Left hindlimb (tissue), 1 donor: ENCODE measurements at places on chromosomes 5 and 9.

GRCh38 chr9:126642010-126642744 lies 28.4 kb downstream of the LMX1B start:
- DNase-seq = no peak

DNA sequence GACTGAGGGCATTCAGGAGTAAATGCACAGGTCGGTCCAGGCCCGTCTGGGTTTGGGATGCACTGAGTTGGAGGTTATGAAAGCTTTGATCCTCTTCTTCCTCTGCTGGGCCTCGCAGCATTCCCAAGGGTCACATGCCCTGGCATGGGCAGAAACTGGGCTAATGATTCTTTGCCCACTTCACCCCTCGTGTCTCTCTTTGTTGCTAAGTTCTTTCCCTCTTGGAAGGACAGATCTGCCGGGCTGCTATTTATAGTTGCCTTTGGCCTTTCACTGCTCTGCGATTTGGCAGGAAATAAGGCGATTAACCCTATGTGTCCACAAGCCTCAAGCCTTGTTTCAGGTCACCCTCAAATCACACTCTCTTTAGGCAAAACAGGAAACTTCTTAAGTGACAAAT lies 66.9 kb downstream of the ENTREP1 start:
- no peak for DNase-seq

DNA sequence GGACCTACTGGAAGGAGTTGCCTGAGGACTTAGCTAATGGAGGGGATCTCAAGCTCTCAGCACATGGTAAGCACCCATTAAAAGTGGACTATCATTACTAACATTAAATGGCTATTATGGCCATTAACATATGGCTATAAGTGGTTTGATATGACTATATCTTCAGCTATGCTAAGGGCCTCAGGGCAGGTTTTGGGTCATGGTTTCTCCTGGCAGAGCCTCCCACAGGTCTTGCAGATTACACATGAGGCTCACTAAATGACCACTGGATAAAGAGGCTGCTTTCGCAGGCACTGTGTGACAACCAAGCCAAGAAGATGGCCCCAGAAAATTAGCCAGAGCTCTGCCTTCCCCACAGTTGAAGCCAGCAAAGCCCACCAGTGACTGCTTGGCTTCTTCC lies 15.4 kb downstream of the CCNJL start:
- DNase-seq = no peak

DNA sequence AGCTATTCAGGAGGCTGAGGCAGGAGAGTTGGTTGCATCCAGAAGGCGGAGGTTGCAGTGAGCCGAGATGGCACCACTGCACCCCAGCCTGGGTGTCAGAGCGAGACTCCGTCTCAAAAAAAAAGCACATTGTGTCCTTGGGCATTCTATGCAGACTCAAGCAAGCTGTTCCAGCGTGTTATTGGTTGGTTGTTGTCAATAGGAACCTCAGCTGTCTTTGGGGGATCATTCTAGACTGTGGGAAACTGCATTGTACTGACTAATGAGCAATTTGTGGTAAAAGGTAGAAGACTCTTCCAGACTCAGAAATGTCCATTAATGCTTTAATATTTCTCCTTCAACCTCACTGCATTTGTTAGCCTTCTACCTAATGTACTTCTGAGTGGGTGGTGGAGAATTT lies 379.5 kb upstream of the GRAMD2B start:
- no peak for DNase-seq

GRCh38 chr5:139390639-139391569 lies 1.2 kb upstream of the MZB1 start:
- no peak for DNase-seq

- no peak for DNase-seq
Measured at GRCh38 chr5:17167171-17167891, 50.1 kb upstream of the BASP1 start.

GRCh38 chr9:116812231-116813030 lies 125.3 kb downstream of the TRIM32 start:
- DNase-seq = no peak

GRCh38 chr5:150044329-150044681 lies 42.0 kb downstream of the CSF1R start:
- no peak for DNase-seq

- DNase-seq = no peak
Measured at GRCh38 chr9:133584559-133585476, 24.4 kb downstream of the FAM163B start.

- no peak for DNase-seq
Measured at GRCh38 chr9:105959531-105959930, 265.2 kb downstream of the TMEM38B start.

DNA sequence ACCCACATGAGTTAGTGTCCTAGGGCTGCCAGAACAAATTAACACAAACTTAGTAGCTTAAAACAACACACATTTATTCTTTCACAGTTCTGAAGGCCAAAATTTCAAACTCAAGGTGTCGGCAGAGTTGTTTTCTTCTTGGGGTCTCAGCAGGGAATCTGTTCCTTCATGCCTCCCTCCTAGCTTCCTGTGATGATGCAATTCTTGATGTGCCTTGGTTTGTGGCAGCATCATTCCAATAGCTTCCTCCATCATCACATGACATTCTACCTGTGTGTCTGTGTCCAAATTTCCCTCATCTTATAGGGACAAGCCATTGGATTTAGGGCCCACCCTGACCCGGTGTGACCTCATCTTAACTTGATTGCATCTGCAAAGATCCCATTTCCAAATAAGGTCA lies 12.2 kb upstream of the SLC25A48 start:
- no peak for DNase-seq

DNA sequence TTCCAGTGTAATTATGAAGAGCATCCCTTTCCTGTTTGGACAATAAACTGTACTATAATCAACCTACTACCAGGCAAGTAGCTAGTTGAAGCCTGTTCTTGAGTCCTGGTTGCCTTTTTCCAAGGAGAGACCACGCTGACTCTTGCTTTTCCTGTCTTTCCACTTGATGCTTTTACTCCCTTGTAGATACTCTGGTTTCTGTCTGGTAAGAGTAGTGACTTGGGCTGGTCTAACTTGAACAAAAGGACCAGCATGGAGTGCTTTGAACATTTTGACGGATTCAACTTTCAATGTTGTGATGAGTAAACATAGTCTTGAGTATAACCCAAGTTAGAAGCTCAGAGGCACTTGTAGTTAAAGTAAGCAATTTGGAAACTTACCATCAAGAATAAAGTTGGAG lies 464.3 kb downstream of the GADD45G start:
- no peak for DNase-seq

- DNase-seq = no peak
Measured at GRCh38 chr5:173972607-173972924, 16.4 kb upstream of the C5orf47 start.

DNA sequence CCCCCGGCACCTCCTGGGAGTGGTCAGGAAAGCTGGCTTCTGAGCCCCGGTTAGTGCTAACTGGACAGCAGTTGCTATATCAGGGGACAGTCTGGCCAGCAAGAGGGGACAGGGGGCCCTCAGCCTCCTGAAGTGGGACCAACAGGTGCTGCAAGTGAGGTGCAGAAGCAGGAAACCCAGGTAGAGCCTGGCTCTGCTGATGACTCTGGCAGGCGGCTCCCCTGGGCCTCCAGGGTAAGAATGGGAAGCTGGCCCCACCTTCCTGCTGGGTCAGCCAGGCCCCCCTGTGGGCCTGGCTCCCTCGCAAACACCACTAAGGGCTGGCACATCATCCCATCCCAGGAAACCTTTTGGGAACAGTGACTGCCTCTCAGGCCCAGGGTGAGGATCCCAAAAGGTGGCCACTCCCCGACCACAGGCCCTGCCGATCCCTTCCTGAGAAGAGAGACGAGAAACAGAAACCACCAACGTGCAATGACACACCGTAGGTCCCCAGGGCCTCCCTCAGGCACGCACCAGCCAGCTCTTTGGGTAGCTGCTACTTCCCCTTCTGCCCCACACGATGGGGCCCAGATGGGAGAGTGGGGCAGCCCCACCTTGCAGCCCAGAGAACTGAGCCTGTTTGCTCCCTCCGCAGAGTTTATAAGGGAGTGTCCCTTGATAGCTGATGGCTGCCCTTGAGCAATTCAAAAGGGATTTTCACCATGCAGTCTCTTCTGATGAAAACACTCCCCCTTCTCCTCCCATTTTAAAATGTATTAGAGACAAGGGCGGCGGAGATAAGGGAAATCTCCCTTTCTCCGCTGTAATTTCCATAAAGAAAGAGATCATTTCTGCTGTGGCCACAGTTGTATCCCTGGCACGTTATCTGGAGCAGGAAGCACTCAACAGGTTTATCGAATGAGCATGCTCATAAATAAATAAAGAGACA lies 76.8 kb downstream of the STK10 start:
- DNase-seq = peak; percentile 64

GRCh38 chr5:107884871-107885270 lies 214.1 kb upstream of the EFNA5 start:
- no peak for DNase-seq

- no peak for DNase-seq
Measured at GRCh38 chr9:9054354-9054992, 1254.9 kb upstream of the DMAC1 start.

GRCh38 chr9:114034661-114035062 lies 43.4 kb downstream of the AMBP start:
- no peak for DNase-seq

DNA sequence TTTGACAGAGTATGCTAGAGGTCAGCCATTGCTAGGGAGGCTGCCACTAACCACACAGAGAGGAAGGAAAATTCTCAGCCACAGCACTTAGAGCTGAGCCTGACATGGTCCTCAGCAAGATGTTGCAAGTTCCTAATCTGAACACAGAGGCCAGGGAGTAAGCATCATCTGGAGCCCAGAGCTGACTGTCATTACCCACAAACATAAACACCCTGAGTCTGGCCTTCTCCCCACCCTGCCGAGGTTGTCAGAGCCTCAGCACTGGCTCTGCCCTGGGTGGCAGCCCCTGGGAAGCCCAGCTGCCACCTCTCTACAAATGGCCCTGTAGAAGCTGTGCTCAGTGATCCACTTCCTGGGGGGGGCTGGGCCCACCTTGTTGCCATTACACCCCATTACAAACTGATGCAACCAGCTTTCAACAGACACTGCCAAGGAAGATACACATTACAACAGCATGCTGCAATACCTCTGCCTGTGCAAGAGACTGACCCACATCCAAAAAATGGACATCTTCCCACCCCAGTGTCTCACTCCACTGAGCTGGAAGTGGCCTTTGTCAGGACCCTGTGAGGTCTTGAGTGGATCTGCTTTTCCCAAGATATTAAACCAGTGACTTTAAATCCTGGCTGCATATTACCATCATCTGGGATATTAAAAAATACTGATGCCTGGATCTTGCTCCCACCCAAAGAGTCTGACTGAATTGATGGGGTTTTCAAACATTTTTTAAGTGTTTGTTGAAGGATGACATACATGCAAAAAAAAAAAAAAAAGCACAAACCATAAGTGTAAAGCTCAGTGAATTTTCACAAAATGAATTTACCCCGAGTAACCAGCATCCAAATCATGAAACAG lies 33.0 kb downstream of the IRF1 start:
- DNase-seq = peak; percentile 36

DNA sequence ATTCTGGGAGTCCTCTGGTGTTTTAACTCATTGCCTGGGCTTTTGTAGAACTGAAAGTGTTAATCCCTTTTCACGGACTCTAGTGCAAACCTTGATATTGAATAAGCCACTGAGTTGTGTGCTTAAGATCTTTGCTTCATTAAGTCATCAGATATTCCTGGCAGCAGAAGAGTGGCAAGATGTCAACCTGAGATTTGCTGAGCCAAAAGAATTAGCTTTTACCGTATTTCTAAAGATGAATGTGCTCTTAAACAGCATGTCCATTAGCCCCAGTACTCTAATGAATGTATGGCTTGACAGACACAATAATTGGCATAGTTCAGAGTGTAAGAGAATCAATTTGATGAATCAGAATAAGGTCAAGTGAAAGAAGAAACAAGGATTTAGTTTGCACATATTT lies 87.2 kb upstream of the CDH6 start:
- no peak for DNase-seq

DNA sequence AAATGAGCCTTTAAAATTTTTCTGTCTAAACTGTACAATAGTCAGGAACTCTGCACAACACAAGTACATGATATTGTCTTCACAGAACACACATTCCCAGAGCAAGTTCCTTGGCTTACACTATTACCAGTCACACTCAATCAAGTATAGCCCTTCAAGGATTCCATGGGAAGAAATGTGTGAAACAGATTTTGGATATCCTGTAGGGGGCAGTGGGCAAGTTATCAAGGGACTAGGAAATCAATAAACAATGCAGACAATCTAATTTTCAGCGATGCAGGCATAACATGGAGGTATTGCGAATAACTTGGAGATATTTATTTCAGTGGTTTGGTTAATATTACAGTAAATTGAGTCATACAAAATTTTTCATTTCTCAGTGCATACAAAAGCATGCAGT lies 1171.5 kb upstream of the NUDT12 start:
- no peak for DNase-seq

GRCh38 chr5:133727636-133728035 lies 115.3 kb upstream of the FSTL4 start:
- no peak for DNase-seq

GRCh38 chr5:6737043-6737941 lies 24.1 kb downstream of the TENT4A start:
- DNase-seq = no peak

GRCh38 chr5:395156-395920 lies 47.6 kb upstream of the EXOC3 start:
- DNase-seq = peak; percentile 66

- DNase-seq = no peak
Measured at GRCh38 chr9:10026443-10026984, 586.3 kb downstream of the PTPRD start.

DNA sequence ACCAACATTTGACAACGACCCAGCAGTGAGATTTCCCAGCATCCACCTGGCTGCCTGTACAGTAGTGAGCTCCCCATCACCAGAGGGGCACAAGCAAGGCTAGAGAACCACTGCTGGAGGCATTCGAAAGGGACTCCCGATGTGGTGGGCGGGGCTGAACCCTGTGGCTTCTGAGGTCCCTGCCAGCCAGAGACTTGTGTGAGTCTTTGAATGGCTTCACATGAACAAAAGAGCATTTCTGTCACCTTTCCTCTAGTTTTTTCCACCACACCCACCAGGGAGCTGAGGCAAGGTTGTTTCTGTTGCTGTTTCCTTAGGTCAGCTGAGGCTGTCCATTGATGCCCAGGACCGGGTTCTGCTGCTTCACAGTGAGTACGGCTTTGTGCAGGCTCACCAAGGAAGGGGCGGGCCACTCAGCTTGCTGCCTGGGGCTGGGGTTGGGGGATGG lies 15.7 kb downstream of the RGS3 start:
- DNase-seq = no peak
